ENCODE measurements at places on chromosomes 11 and 22. TPM values are rescaled to one million over a fixed set of nuclear protein-coding genes. Genes with fewer than 3 reads are reported as not detected.

- DNase-seq = no peak
These were observed 36.2 kb upstream of the FJX1 start for GRCh38 chr11:35582033-35582432.

SCUBE2 gene
- 0.96 TPM for total RNA-seq

DNA sequence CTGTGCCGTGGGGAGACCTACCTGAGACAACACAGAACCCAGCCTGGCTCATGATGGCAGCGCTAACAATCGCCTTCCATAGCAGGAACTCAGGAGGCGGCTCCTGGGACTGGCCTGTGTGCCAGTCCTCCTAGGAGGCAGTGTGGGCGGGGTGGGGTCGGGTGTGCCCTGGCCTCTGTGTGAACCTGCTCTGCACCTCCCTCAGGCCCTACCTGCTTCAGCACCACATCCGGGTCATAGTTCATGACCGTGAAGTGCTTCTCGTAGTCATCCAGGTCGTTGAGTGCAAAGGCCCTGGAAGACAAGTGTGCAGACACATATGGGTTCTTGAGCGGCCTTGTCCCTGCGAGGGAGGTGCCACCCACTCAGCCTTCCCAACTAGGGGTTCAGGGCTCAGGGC lies 15.3 kb downstream of the TTLL12 start:
- no peak for DNase-seq

GRCh38 chr11:2673871-2674471 lies 25.8 kb downstream of the KCNQ1OT1 start:
- no peak for DNase-seq

DNA sequence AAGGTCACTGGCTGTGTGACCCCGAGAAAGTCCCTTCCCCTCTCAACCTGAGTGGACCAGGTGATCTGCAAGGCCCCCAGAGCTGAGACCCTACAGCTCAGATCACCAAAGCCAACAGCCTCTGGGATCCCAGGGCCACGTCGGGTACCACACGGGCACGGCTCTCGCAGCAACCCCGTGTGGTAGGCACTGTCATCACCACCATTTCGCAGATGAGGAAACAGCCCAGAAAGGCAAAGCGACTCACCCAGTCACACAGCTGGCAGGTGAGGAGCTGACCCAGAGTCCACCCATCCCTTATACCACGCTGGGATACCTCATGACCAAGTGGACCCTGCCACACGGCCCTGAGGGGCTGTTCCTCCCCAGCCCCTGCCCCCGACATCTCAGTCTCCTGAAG lies 2.8 kb downstream of the ATP5MGL start:
- no peak for DNase-seq

- no peak for DNase-seq
These were observed 565.2 kb downstream of the BUD13 start for GRCh38 chr11:116207421-116208141.

DNA sequence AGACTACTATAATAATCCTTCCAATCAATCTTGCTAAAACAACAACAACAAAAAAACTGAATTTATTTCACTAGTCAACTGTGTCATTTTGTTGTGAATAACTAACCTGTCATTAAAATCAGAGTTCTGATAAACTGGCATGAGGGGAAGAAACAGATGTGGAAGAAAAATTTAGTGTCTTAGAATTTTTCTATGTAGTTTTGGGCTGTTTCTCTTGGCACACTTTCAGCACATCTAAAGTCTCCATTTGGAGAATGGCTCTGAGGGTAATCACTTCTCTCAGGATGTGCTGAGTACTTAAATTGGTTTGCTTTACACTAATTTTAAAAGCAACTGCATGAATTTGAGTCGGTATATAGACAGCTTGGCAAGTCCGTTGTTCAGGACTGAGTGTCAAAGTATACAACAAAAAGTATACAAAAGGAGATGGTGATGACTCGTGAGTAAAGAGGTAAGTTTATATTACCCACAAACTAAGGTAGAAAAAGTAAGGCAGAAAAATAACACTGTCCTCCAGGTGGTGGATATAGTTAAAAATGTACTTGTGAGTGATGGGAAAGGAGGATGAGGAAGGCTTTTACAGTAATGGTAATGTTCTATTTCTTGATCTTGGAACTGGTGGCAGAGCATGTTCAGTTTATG lies 10.2 kb downstream of the HTATIP2 start:
- DNase-seq = no peak

DNA sequence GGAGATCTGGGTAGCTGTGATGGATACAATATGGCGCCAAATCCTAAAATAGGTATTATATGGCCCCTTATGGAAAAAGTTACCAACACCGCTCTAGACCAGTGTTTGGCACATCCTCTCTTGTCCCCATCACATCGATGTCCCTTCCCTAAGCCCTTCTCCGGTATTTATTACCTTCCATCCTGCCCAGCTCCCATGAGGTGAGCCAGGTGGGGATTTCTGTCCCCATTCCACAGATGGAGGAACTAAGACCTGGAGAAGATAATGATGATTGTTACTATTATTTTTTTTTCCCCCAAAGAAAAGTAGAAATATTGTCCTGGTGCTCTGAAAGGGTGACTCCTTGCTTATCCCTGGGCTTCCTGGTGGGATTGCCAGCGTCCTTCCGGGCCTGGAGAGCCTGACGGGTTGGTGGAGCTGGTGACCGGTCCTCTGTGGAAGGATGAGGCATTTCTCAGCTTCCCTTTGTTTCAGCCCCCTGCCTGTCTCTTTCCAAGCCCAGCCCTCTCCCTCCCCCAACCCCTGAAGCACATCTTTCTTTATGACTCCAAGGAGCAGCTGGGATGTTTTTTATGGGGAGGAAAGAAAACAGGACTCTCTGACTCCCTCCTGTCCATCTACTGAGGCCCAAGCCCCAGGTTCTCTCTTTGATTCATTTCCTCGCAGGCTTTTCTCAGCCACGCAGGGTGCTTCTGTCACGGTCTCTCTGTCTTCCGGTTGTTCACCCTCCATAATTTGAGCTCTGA lies 65.4 kb downstream of the TP53I11 start:
- no peak for DNase-seq

GRCh38 chr11:36148701-36149100 lies 140.5 kb downstream of the COMMD9 start:
- no peak for DNase-seq

MRGPRF gene
- total RNA-seq = not detected

DNA sequence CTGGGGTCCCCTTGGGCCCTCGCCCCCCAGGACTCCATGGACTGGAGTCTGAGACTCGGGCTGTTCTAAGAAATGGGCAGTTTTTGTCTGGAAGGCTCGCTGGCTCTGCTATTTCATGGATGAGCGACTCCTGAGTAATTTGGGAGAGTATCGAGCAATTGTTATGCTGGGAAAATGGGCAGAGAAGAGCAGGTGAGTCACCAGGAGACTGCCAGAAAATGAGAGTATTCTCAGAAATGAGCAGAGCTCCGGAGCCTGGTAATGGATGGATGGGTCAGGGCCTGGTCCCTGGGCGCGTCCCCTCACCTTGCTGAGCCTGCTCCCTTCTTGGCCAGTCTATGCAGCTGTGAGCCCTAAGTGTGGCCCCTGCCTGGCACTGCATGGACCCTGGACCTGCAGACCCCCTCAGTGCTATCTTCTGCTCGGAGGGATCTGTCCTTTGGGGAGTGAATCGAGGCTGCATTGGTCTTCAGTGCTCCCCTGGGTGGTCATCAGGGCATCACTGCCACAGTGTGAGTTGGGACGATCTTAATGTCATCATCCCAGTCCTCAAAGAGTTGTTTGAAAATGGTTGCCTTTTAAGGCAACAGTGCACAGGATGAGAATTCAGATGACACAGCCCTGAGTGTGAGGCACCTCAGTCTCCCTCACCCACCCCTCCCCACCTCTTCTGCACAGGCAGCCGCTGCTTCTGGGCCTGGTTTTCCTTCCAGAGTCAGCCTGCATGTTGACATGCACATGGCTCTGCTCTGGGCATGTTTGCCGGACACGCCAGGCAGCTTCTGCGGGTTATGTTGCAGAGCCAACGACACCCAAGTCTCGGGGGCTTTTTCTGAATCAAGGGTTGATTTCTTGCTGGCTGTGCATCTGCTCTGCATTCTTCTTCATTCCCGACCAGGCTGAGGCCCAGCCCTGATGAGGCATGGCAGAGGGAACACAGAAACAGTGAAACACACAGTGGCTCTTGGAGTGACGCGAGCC lies 519.0 kb downstream of the TBC1D22A start:
- DNase-seq = no peak

TEX12 gene
- 0.44 TPM for total RNA-seq

DNA sequence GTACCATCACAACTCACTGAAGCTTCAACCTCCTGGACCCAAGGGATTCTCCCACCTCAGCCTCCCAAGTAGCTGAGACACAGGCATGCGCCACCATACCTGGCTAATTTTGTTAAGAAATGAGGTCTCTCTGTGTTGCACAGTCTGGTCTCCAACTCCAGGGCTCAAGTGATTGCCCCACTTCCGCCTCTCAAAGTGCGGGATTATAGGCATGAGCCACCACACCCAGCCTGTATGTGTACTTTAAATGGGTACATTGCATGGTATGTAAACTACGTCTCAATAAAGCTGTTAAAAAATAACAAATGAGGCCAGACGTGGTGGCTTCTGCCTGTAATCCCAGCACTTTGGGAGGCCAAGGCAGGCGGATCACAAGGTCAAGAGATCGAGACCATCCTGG lies 36.2 kb upstream of the DDX6 start:
- no peak for DNase-seq

GRCh38 chr11:81303038-81303664 lies 1430.5 kb downstream of the FAM181B start:
- DNase-seq = no peak

DNA sequence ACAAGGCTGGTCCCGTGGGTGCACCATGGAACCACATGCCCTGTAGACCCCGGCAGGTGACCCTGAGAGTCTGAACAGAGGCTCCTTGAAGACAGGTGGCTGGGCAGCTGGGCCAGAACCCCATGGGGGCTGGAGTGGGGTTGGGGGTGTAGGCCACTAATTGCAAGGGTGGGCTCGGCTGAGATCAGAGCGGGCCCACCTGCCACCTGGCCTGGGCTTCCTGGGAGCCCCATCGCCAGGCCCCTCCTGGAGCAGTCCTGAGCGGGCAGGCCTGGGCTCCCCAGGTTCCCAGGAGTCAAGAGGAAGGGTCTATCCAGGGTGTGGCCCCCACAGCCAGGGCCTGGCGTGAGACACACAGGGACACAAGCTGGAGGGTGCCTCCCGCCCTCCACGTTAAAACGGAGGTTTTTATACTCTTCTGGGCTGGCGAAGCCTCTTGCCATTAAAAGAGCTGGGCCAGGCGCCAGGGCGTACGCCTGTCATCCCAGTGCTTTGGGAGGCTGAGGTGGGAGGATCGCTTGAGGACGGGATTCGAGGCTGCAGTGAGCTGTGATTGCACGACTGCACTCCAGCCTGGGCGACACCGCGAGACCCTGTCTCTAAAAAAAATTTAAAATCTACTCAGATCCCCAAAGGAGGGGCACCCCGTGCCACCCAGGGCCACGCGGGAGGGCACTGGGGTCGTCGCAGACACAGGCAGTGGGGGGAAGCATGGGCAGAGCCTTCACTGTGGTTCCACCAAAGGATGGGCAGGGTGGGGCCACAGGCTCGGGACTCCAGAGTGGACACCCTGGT lies 4.8 kb upstream of the TRABD start:
- DNase-seq = no peak

- DNase-seq = no peak
These were observed 447.7 kb downstream of the TBC1D22A start for GRCh38 chr22:47210112-47210657.

DNA sequence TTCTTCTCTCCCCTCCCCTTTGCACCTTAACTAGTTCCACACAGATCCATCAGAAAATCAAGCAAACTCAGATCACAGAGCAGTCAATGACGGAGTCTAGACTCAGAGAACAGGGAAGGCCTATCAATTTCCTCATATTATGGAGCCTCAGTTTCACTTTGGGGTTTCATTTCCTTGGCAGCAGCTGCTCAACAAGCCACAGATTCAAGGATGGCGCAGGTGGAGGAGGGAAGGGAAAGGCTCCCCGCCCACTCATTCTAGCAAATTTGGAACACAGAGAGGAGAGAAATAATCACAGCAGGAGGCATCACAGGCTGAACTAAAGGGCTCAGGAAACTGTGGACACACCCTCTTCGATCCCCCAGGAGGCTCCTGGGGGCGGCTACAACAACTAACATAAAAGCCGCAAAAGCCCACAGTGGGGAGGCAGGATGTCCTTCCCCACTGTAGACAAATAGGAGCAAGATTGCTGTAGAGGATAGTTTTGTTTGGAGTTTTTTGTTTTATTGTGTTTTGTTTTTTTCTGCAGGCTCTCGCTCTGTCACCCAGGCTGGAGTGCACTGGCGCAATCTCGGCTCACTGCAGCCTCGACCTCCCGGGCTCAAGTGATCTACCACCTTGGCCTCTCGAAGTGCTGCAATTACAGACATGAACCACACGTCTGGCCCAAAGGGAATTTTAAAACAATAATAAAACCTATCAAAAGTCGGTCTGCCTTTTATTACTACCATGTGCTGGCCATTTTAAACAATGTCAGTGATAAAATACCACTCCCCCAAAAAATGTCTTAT lies 3.4 kb downstream of the PLAAT3 start:
- DNase-seq = no peak

DNA sequence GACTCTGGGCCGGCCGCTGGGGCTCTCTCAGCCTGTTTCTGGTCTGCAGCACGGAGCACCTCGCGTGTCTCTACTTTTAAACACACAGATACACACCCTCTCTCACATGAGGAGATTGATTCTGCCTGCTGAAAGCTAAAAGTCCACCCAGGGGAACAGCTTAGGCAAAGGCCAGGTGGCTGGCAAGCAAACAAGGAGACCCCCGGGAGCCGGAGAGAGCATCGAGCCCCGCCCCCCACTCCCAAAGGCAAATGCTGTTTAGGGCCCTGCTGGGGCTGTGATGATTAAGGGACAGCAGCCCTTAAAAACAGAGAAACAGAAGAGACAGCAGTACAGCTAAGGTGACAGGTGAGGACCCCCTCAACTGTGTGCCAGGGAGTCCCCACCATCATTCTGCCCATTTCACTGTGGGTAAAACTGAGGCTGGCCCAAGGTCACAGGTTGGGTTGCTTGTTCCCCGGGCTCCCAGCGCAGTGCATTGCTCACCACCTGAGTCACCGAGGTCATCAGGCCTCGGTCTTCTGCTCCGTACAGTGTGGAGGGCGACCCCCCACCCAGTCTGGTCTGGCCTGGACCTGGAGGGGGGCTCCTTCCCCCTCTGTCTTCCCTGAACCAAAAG lies 6.8 kb downstream of the CABP7 start:
- no peak for DNase-seq

- no peak for DNase-seq
These were observed 103.5 kb upstream of the TENM4 start for GRCh38 chr11:79544361-79544760.

NPAS4 gene
- total RNA-seq = not detected

GRCh38 chr22:24154826-24155225 lies 26.5 kb upstream of the SUSD2 start:
- DNase-seq = no peak

DNA sequence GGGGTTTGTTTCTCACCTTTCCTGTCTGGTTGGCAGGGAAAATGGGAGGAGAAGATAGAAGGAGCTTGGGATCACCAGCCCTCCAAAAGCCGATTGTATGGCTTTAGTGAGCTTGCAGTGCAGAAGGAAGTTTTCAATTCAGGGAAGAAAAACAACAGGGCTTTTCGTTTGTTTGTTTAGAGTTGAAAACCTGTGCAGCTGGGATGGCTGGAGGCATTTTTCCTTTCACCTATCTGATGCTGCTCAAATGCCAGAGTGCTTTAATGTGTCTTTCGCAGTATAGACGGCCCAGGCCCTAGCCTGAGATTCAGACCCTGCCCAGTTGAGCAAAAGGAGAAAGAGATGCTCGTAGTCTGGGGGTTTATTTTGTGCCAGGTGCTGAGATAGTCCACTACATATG lies 87.9 kb downstream of the INSC start:
- no peak for DNase-seq

- DNase-seq = no peak
These were observed 68.9 kb downstream of the NECTIN1 start for GRCh38 chr11:119659971-119660723.

ESAM gene
- total RNA-seq = 3.0 TPM

Data from naive thymus-derived CD8-positive, alpha-beta T cell (primary cell).